ENCODE measurements at places on chromosomes 6 and 20.

GRCh38 chr6:167294651-167295494 is 3.8 kb downstream of the UNC93A start:
- DNase-seq, result no peak

DNA sequence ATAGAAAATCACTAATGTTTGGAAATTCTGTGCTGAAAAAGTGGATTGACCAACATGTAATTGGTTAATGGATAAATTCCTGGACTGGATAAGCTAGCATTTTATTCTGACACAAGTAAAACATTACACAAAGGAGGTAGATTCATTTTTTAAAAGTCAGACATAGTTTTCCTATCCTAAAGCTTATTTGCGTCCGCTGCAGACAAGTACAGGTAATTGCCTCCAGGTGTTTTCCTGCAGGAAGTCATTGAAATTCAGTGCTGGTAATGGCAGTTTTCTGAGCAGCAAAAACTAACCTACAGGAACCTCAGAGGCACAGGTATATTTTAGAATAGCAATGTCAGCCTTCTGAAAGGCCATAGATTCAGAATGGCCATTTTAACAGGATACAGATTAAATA is 20.0 kb upstream of the HIVEP1 start:
- DNase-seq, result no peak

- no peak for DNase-seq
Observed at GRCh38 chr20:36826554-36827244, 49.2 kb upstream of the TLDC2 start.

DNA sequence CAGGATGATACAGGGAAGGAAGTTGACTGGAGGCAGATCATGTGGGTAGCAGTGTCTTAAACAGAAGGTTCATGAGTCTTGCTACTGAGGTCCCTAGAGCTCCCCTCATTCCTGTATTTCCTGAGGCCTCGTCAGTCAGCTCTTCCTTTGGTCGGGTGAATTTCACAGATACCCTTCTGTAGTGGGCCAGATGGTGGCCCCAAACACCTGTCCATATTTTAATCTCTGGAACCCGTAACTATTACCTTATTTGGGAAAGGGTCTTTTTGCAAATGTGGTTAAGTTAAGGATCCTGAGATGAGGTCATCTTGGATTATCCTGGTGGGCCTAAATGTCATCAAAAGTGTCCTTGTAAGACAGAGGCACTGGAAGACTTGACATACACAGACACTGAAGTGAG is 9.6 kb downstream of the KCNS1 start:
- no peak for DNase-seq

GRCh38 chr6:131139599-131139998 is 4.3 kb downstream of the AKAP7 start:
- no peak for DNase-seq

GRCh38 chr6:30641048-30641447 is 5.9 kb upstream of the C6orf136 start:
- no peak for DNase-seq

GRCh38 chr6:53347921-53348370 is 804 bp downstream of the ELOVL5 start:
- DNase-seq, result peak; percentile 59

GRCh38 chr6:132219901-132220300 is 181.4 kb downstream of the MOXD1 start:
- no peak for DNase-seq
